ENCODE measurements at places on chromosomes 7 and 10. TPM values are rescaled to one million over a fixed set of nuclear protein-coding genes. Genes with fewer than 3 reads are reported as not detected.
A peak's percentile ranks its signal among the peaks of the same experiment; 100 is the strongest.

DNA sequence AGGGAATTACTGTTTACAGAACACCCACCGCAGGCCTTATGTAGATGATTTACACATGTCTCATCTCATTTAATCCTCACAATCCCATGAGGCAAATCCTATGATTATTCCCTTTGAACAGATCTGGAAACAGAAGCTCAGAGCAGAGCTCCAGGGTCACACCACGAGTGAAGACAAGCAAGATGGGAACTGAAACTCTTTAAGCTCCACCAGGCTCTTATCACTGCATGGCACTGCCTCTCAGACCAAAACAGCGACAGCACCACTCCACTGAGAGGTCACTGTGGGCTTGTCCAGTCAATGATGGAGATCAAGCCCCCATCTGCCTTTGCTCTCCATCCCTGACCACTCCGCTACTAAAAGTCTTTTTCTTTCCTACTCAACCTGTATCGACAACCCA lies 5.9 kb downstream of the GRID1 start:
- no peak overlapping the region for H3K27ac ChIP-seq
- no peaks in the 10 kb centered on the region for H3K27me3 ChIP-seq
- no peak overlapping the region for H3K4me3 ChIP-seq
- DNase-seq, result no peak
- peaks cover 16% of the 10 kb centered on the region for H3K4me1 ChIP-seq

DNA sequence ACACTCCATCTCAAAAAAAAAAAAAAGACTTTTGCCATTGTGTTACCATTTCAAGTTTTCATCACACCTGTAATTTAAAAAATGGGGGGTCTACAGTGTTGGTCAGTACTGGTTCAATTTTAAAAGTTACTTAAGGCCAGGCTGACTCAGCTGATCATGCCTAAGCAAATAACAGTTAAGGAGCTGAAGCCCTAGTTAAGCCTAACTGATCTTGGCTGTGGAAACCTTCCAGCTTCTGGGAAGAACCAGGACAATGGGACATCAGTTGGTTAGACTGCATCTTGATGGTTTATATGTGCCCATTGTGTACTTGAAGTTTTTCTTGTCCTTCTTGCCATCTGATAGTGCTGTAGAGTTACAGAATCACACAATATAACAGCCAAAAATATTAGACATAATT lies 26.7 kb downstream of the VCL start:
- no peaks in the 10 kb centered on the region for H3K36me3 ChIP-seq
- no peak for DNase-seq
- H3K27ac ChIP-seq, result no peak overlapping the region
- H3K4me3 ChIP-seq, result no peak overlapping the region
- H3K4me1 ChIP-seq, result peaks cover 44% of the 10 kb centered on the region

Gene LRIT1
- total RNA-seq, result not detected

- H3K27me3 ChIP-seq, result no peaks in the 10 kb centered on the region
- no peaks in the 10 kb centered on the region for H3K4me1 ChIP-seq
- no peak overlapping the region for H3K4me3 ChIP-seq
- H3K27ac ChIP-seq, result no peak overlapping the region
Observed at GRCh38 chr7:43572516-43573049, 10.3 kb upstream of the STK17A start.

Gene CRHR2
- total RNA-seq, result not detected

Gene C10orf90
- not detected for total RNA-seq

Gene FLNC
- total RNA-seq, result not detected

DNA sequence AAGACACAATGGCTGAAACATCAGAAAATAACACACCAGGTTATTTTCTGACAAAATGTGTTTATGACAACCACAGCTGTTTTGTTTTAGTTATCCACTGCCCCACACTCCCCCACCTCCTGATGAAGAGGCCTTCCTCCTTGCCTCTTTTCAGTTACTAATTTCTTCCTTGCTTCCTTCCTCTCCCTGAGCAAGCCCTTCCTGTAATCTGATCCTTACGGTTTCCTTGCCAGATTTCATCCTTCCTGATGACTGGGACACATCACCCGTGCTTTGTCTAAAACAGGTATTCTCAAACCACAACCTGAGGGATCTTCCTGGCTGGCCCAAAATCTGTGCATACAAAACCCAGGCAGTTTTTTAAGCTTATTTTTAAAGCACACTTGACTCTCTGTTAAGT lies 39.4 kb downstream of the CHST15 start:
- H3K27ac ChIP-seq, result no peak overlapping the region
- H3K4me1 ChIP-seq, result no peaks in the 10 kb centered on the region
- H3K27me3 ChIP-seq, result no peaks in the 10 kb centered on the region
- H3K4me3 ChIP-seq, result no peak overlapping the region

DNA sequence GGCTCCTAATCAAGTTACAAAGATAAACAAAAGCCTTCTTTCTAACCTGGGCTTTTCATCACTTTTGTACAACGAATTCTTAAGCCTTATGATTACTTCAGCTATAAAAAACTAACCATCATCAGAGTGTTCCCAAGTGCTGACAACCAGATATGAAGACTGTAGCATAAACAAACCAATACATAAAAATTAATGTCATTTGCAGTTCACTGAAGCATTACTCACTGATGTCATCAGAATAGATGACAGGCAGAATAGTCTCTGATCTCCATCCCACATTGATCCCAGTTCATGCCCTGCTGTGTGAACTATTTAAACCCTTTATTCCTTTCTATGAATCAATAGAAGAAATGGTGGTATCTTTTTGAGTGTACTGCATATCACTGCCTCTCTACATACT lies 84.4 kb downstream of the DNAJC1 start:
- no peaks in the 10 kb centered on the region for H3K27me3 ChIP-seq
- no peaks in the 10 kb centered on the region for H3K4me1 ChIP-seq
- no peak overlapping the region for H3K27ac ChIP-seq
- no peak for DNase-seq
- H3K36me3 ChIP-seq, result no peaks in the 10 kb centered on the region

DNA sequence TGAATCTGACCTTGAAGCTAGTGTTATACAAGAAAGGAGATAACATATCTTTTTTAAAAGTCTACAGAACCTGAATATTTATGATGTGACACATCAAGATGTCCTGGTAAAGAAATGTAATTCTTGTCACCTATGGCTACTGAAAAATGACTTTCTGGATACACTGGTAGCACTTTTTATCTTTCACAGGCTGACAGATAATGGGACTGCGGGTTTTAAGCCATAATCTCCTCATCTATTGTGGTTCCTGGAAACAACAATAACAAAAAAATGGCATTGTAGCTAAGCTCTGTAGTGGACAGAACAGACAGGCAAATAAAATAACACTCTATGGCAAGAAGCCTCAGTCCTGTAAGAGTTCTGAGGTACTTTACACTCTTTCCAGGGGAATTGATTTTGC lies 31.6 kb upstream of the YAE1 start:
- no peaks in the 10 kb centered on the region for H3K27me3 ChIP-seq
- H3K36me3 ChIP-seq, result no peaks in the 10 kb centered on the region
- H3K27ac ChIP-seq, result no peak overlapping the region
- DNase-seq, result no peak

- H3K27me3 ChIP-seq, result no peaks in the 10 kb centered on the region
- H3K4me1 ChIP-seq, result no peaks in the 10 kb centered on the region
- no peak for DNase-seq
- no peaks in the 10 kb centered on the region for H3K36me3 ChIP-seq
Observed at GRCh38 chr7:7554021-7554432, 12.7 kb upstream of the MIOS start.

DNA sequence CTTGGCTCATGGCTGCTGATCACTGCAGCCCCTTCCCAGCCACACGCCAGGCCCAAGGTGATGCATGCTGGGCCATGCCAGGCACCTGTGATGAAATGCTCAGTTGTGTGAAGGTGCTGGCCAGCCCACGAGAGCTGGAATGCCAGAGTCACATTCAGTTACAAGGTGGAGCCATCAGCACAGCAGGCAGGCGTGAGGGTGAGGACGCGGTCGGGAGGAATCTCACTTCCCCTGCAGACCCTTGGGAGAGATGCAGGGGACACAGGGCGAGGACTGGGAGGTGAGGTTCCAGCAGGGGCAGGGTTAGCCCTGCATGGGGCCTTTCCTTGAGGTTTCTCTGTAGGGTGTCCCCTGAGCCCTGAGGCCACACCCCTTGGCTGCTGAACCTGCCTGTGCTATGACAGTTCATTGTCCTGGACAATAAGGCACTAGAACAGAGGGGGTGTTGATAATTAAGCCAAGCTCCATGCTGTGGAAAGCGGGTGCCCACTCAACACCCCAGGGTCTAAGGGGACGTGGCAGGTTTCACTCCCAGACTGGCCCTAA lies 82.4 kb downstream of the ADARB2 start:
- no peak overlapping the region for H3K4me3 ChIP-seq
- no peak overlapping the region for H3K27ac ChIP-seq
- DNase-seq, result no peak
- H3K36me3 ChIP-seq, result no peaks in the 10 kb centered on the region
- H3K4me1 ChIP-seq, result no peaks in the 10 kb centered on the region

- H3K4me1 ChIP-seq, result no peaks in the 10 kb centered on the region
- no peak overlapping the region for H3K27ac ChIP-seq
- H3K36me3 ChIP-seq, result no peaks in the 10 kb centered on the region
- H3K4me3 ChIP-seq, result no peak overlapping the region
- H3K27me3 ChIP-seq, result no peaks in the 10 kb centered on the region
Observed at GRCh38 chr10:76333796-76334195, 902.4 kb downstream of the LRMDA start.

Gene ACADSB
- 5.8 TPM for total RNA-seq

- no peak for DNase-seq
- no peaks in the 10 kb centered on the region for H3K27me3 ChIP-seq
- H3K4me3 ChIP-seq, result no peak overlapping the region
- H3K36me3 ChIP-seq, result no peaks in the 10 kb centered on the region
Observed at GRCh38 chr10:72649291-72649690, 23.4 kb upstream of the MICU1 start.

Gene FAM25A
- not detected for total RNA-seq

- no peaks in the 10 kb centered on the region for H3K27me3 ChIP-seq
- no peak overlapping the region for H3K27ac ChIP-seq
Observed at GRCh38 chr7:135964274-135964673, 12.9 kb downstream of the MTPN start.

- H3K36me3 ChIP-seq, result no peaks in the 10 kb centered on the region
- H3K27ac ChIP-seq, result no peak overlapping the region
- H3K27me3 ChIP-seq, result no peaks in the 10 kb centered on the region
- peaks cover 4% of the 10 kb centered on the region for H3K4me1 ChIP-seq
Observed at GRCh38 chr10:11756766-11757315, 14.7 kb downstream of the ECHDC3 start.

DNA sequence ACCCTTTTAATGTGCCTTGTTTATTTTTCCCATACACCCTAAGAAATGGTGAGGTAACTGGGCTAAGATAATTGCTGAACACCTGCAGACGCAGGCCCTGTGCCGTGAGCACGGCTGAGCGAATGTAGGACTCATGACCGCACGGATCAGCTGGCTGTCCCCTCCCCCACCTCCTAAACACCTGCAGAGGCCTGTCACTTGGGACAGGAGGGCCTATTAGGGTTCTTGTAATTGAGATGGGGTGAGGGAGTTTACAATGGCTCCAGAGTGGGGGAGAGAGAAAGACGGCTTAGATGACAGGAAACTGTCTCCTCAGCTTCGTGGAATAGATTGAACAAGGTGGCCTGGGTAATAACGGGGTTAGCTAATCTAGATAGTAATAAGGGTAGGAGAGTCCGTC lies 291.7 kb upstream of the HABP2 start:
- H3K4me1 ChIP-seq, result peaks cover 6% of the 10 kb centered on the region

Gene ERVW-1
- total RNA-seq, result not detected

- no peak overlapping the region for H3K27ac ChIP-seq
- no peaks in the 10 kb centered on the region for H3K4me1 ChIP-seq
- H3K4me3 ChIP-seq, result no peak overlapping the region
- H3K36me3 ChIP-seq, result no peaks in the 10 kb centered on the region
Observed at GRCh38 chr10:109411917-109412316, 511.4 kb downstream of the XPNPEP1 start.

DNA sequence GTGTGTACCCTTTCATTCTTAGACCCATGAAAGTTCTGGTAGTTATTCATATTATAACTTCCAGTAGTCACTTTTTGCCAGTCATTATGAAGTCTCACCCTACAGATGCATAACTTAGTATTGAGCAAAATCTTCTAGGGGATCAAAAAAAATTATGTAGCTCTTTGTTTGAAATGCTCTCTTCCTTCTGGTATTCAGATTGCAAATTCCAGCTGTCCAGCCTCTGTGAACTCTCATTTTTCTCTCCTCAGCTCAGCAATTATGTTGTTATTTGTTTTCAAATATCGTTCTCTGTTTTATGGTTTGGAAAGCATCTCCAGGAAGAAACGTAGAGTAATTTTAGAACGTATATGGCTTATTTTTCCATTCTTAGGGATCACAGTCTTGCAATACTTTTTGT lies 442.5 kb downstream of the SEMA3D start:
- no peak for DNase-seq
- no peak overlapping the region for H3K27ac ChIP-seq
- H3K27me3 ChIP-seq, result no peaks in the 10 kb centered on the region

DNA sequence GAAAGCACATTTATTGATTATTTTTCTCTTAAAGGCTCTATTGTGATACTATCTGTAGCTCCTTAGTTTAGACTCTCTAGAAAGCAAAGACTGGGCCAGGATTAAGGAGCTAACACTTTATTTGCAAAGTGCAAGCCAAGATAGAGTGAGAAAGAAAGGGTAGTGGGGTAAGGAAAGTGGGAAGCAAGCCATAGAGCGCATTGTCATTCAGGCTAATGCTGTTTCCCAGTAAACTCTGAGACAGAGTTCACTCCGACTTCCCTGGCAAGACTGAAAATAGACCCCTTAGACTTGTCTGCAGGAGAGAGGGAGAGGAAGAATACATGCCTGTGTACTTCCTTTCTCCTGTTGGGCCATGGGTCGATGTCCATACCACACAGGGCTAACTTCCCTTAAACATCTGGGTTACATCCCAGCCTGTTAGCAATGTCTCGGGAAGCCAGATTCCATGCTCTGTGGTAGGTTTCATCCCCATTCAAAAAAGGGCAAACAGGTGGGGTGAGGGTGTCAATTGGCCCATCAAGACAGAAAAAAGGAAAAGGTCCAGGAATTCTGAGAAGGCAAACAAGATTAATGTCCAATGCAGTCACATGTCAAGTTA lies 875.8 kb upstream of the CELF2 start:
- peaks cover 24% of the 10 kb centered on the region for H3K4me1 ChIP-seq
- no peak overlapping the region for H3K27ac ChIP-seq
- H3K4me3 ChIP-seq, result no peak overlapping the region
- no peak for DNase-seq

DNA sequence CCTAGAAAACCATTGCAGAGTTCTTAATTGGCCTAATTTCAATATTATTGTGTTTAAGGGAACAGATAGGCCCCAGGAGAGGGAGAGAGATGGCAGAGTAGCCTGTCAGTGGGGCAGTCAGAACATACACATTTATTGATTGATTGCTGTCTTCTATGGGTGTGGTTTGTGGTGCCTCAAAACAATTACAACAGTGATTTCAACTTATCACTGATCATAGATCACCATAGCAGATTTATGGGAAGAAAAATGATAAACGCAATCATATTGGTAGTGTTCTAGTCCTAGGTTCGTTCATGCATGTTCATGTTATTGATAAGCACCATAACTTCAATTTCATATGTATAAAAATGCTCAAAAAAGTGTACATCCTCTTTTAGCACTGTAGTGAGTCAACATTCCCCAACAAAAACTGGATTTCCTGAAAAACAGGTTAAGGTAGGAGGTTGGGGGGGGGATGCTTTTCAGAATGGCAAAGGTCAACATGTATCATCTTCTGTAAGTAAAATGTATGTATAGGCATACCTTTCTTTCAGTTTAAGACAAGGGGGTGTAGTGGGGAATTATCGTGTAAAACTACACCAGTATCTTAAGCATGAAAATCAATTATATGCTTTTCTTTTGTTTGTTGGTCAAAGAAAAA lies 1.1 kb upstream of the TNKS2 start:
- no peaks in the 10 kb centered on the region for H3K27me3 ChIP-seq
- peak overlapping the region; percentile 76 for H3K27ac ChIP-seq
- H3K4me1 ChIP-seq, result peaks cover 33% of the 10 kb centered on the region
- 0 out of 2 replicates have a peak, but pooled peaks cover 4% of the 10 kb centered on the region for H3K36me3 ChIP-seq
- DNase-seq, result no peak
- H3K4me3 ChIP-seq, result peak overlapping the region; percentile 90
